Stimulated activated CD8-positive, alpha-beta memory T cell treated with anti-CD3 and anti-CD28 coated beads, Interleukin-2, amount 100 ng/mL, for 1 hour (primary cell): ENCODE measurements at places on chromosomes 7 and 10.

DNA sequence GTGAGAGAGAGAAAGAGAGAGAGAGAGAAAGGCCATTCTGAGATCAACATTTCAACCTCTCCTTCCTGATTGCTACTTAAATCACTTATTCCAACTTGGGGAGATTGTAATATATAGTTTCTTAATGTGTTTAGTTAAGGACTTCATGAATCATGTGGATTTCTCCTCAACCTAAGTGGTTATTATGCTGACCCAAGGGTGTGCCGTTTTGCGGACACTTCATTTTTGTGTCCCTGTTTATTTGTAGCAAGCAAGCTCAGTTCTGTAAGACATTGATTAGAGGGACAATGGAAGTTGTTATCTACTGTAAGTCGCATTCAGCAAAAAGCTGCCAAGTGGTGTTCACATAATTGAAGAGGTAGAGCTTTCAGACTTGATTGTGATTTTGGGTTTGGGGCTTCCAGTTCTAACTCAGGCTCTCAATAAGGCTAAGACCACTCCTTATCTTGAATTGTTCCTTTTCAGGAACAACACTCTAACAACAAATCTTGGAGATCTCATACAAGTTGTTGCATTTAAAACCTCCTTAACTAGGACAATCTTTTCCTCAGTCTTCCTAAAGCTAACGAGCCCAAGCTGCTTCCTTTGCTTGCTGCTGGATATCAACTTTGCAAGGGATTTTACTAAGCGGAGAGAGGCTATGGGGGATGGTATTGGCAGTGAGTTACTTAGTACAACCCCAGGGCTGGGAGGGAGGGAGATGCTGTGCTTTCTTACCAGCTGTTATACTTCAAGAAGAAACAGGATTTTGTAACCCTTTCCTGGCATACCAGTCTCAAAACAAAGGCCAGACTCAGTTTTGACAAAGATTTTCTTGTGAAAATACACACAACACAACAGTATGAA is 19.8 kb upstream of the COL1A2 start:
- no peak for DNase-seq

DNA sequence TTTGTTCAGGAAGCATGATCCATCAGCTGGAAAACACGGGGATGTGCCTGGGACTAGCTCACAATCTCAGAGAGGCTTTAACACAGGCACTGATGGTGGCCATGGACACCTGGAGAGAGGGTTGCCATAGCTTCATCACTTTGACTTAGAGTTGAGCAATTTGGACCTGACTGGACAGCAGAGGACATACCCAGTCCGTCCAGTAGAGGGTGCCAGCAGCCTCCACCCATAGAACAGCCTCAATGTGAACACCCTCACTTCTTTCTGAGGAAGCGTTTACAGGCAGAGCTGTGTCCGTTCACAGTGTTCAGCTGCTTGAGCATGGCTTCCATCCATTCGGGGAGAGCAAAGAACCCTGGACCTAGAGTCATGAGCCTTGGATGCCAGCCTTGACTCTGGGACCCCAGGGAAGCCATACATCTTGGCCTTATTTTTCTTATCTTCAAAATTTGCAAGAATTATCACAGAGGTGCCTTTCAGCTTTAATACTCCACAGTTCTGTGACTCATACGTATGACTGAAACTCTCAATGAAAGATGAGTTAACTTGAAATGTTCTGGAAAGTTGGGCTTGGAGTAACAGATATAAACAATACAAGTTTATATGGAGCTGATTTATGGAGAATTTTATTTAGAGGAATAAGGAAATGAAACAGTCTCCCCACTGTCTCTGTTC is 302.9 kb upstream of the PODXL start:
- no peak for DNase-seq

- DNase-seq, result no peak
These were observed 179.2 kb downstream of the CCDC3 start for GRCh38 chr10:12822126-12822892.

- no peak for DNase-seq
These were observed 92.6 kb downstream of the JAZF1 start for GRCh38 chr7:28088032-28088431.
